ENCODE measurements at places on chromosomes 2 and 18.

- DNase-seq, result no peak
Observed at GRCh38 chr2:205014201-205014600, 468.9 kb downstream of the PARD3B start.

- DNase-seq, result no peak
Observed at GRCh38 chr2:38626326-38627035, 23.8 kb upstream of the HNRNPLL start.

- DNase-seq, result no peak
Observed at GRCh38 chr2:27422958-27423357, 5.5 kb upstream of the NRBP1 start.

- DNase-seq, result no peak
Observed at GRCh38 chr2:190105554-190105953, 43.0 kb upstream of the MSTN start.

- DNase-seq, result no peak
Observed at GRCh38 chr2:193011870-193012269, 817.1 kb upstream of the TMEFF2 start.

DNA sequence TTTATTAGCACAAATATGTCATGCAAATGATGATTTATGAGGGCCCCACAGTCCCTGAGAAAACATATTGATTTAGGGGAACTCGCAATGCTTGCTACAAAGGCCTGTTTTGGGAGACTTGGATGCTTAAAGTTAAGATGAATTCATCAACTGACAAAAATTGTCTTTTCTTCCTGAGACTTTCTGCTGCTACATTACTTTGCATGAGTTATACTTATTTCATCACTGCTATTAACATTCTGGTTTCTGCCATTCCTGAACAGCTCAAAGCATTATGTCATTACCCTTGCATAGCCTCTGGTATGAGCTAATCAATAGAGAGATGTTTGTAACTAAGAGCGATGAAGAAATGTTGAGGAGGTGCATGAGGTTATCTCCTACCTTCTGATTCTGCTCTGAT lies 74.4 kb downstream of the SOX11 start:
- DNase-seq, result no peak

DNA sequence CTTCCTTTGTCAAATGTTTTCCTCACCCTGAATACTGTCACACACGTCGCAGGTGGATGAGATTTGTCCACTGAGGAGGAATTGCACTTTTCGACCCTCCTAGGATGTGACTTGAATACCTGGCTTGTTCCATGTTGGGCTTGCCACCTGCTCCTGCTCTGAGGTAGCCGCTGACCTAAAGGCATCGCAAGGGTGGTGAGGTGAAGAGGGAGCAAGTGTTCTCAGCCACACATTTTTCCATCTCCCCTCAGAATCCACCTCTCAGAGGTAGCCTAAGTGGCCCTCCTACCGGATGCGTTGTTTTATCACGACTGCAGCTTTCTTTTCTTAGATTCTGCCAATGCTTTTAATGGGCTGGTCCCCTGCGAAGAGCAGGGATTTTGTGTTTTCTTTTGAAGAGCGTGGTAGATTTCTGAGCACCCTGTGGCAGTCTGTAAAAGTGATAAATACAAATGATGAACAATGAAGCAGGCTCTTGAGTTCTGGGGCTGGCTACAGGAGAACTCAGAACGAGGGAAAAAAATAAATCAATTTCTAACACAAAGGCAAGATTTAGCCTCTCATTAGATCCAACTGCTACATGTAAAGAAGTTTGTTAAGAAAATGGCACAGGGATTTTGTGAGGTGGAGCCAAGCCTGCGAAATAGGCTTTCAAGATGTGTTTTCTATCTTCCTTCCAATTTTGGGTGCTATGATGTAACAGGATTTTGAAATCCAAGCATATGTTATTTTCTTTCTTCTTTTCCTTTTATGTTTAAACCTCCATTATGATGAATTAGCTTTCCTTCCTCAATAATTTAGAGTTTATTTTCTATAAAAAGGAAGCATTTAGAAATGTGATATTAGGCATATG lies 386.7 kb downstream of the TGIF1 start:
- no peak for DNase-seq

All from stimulated activated CD8-positive, alpha-beta memory T cell treated with anti-CD3 and anti-CD28 coated beads, Interleukin-2, amount 100 ng/mL, for 48 hours (primary cell).